ENCODE measurements at places on chromosomes 13 and 19. TPM values are rescaled to one million over a fixed set of nuclear protein-coding genes. Genes with fewer than 3 reads are reported as not detected.

NKG7 gene
- not detected for total RNA-seq

GRCh38 chr19:3137119-3137518 lies 1.3 kb downstream of the GNA15 start:
- DNase-seq = no peak
- no peak overlapping the region for H3K27ac ChIP-seq
- peaks cover 4% of the 10 kb centered on the region for H3K4me1 ChIP-seq
- H3K36me3 ChIP-seq = no peaks in the 10 kb centered on the region
- no peaks in the 10 kb centered on the region for H3K27me3 ChIP-seq
- H3K4me3 ChIP-seq = peak overlapping the region; percentile 27

PRKACA gene
- total RNA-seq = 35.7 TPM

PTH2 gene
- not detected for total RNA-seq

GRCh38 chr13:26605845-26606244 lies 48.4 kb downstream of the WASF3 start:
- H3K4me3 ChIP-seq = no peak overlapping the region
- DNase-seq = no peak
- H3K27ac ChIP-seq = peak overlapping the region; percentile 7
- no peaks in the 10 kb centered on the region for H3K27me3 ChIP-seq

Measured in sigmoid colon (tissue), 7 donors.